HS-5 (cell line): ENCODE measurements at places on chromosomes 1 and 21.

GRCh38 chr1:53869454-53870117, 20.0 kb downstream of the YIPF1 start:
- no peak for DNase-seq

DNA sequence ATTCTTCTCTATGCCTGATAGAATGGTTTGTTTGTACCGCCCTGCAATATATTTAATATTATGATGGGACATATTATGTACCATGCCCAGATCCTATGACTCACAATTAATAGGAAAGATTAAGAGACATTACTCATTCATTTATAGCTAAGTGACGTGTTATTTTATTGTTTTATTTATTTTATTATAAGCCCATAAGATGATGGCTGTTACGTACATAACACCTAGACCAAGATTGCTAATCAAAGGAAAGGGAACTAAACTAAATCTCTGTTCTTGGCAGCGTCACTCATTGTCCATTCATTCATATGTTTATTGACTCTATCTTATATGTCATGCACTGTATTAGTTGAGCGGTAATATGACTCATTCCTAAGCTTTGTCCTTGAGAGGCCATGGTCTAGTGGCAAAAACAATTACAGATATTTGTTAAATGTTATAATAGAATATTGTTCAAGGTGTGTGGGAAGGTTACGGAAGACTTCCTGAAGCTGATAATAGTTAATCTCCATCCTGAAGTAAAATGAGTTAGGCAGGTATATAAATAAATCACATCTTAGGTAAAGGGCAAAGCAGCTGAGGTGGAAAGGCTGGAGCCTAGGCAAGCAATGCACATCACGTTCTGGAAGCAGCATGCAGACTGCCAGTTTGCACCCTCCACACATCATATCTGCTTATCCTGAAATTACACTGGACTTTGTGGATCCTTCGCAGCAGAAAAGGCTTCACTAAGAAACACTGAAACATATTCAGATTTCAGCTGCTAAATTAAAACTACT, 16.6 kb upstream of the CD55 start:
- no peak for DNase-seq

GRCh38 chr1:101532377-101532776, 295.6 kb downstream of the S1PR1 start:
- no peak for DNase-seq

GRCh38 chr1:68800182-68800581, 303.3 kb upstream of the DEPDC1 start:
- DNase-seq: no peak

GRCh38 chr1:183188240-183188639, 2.2 kb downstream of the LAMC2 start:
- DNase-seq: no peak

DNA sequence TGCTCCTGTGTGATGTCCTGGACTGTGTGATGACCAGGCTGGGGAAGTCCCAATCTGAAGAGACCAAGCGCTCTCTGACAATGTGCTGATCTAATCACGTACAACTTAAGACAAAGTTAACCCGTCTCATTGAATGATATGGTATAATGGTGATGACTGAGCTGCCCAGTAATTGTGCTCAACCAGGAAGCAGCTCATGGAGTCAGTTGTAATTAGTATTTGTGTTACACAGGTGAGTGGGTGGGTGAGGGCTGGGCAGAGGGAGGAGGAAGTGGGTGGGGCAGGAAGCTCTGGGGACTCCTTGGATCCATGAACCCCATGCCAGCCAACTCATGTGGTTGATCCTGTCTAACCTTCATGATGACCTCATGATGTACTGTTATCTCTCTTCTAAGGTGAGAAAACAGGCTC, 8.7 kb upstream of the ECE1 start:
- DNase-seq: no peak

GRCh38 chr1:43938892-43939587, 5.4 kb downstream of the ARTN start:
- no peak for DNase-seq

DNA sequence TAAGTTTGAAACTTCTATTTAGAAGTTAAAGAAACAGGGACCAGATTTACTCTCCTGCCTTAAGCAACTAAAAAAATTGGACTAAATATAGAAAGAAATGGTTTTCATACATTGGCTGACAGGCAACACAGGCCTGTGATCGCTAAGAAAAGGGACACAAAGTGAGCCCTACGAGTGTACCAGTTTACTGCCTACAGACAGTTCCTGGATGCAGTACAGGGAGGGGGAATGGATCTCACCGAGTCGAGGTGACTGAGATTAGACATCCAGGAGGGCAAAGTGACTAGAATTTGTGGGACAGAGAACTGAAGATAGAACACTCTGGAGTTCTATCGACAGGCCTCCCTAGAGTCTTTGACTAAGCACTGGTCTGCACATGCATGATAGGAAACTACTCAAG, 16.0 kb downstream of the PHC2 start:
- no peak for DNase-seq

DNA sequence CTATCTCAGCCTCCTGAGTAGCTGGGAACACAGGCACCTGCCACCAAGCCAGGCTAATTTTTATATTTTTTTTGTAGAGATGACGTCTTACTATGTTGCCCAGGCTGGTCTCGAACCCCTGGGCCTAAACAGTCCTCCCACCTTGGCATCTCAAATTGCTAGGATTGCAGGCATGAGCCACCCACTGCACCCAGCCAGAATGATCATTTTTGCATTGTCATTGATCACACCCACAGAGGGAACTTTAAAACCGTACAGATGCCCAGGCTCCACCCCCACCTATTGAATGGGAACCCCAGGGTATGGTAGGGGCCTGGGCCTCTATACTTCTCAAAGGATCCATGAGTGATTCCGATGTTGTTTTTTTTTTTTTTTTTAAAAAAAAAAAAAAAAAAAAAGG, 36.7 kb downstream of the ETNK2 start:
- no peak for DNase-seq

DNA sequence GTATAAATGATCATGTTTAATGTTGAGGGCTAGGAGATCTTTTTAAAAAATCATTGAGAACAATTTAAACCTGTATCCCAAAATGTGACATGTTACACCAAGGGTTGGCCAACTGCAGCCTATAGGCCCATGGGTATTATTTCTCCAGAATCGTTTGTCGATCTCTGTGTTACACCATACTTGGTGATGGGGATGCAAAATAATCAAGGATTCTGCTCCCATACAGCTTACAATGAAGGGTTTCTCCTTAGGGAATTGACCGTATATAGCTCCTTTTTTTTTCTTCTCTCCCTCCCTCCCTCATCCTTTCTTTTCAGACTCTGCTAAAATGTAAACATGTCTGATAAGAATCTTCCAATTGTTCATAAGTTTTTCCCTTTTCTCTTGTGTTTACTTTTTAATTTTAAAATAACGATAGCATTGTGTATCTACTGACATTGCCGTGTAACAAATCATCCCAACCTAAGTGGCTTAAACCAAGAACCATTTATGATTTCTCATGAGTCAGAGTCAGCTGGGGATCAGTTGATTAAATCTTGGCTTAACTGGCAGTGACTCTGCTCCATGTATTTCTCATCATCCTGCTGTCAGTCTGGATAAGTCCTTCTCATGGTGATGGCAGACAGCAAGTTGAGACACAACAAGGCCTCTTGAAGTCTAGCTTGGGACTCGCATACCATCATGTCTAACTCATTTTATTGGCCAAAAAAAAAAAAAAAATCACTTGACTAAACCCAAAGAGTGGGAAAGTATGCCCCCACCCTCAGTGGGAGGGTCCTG, 48.0 kb downstream of the MARK1 start:
- no peak for DNase-seq

DNA sequence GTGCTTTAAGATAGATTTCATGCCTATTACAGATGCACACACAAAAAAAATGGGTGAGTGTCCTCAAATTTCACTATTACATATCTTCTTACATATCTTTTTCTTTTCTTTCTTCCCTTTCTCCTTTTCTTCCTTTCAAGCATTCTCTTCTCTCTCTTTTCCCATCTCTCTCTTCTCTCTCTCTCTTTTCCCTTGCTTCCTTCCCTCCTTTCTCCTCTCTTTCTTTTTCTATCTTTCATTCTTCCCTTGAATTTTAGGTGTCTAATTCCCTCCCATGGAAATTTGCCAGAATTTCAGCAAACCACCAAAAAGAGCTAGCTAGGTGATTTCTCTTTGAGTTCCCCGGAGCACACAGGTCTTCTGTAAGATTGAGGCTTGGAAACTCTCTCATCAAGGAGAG, 395.3 kb upstream of the RUNX1 start:
- DNase-seq: no peak

GRCh38 chr21:45640001-45640887, 3.3 kb upstream of the PCBP3 start:
- DNase-seq: no peak

- no peak for DNase-seq
Observed at GRCh38 chr1:9643351-9644256, 7.9 kb upstream of the PIK3CD start.

- no peak for DNase-seq
Observed at GRCh38 chr1:92583821-92584760, 97.4 kb upstream of the GFI1 start.

- no peak for DNase-seq
Observed at GRCh38 chr1:94919241-94920030, 7.5 kb downstream of the CNN3 start.

DNA sequence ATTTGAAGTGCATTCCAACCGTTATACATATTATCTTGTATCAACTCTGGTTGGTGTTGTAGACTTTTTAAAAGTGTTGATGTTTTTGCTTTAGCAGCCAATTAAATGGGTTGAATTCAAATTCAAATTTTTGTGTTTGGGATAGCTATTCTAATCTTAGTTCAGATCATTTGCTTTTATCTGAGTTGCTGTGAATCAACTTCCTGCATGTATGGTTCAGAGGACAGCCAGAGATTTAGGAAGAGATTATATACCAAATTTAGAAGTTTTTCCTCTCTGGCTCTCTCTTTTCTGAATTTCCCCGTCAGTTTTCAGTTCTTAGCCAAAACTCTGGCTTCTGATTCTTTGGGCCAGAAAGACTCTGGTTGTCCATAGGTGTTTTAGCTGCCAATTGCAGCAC, 415.5 kb downstream of the NUF2 start:
- no peak for DNase-seq

- no peak for DNase-seq
Observed at GRCh38 chr21:46078978-46079351, 18.9 kb upstream of the COL6A2 start.

DNA sequence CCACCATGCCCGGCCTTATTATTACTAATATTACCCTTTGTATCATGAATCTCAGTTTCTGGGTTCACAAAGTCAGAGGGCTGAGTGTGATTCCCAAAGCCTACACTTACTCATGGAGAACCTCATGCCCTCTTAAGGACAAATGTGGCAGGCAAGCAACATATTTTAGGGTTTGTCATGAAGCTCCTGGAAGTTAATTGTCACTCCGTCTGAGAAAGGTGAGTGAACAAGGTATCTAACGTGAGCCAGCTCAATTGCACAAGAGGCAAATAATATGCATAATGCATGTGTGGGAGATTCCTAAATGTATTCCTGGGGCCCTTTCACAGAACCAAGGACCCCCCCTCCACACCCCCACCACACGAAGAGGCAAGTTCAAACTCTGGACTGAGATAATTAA, 10.1 kb upstream of the TIAM1 start:
- peak; percentile 19 for DNase-seq

DNA sequence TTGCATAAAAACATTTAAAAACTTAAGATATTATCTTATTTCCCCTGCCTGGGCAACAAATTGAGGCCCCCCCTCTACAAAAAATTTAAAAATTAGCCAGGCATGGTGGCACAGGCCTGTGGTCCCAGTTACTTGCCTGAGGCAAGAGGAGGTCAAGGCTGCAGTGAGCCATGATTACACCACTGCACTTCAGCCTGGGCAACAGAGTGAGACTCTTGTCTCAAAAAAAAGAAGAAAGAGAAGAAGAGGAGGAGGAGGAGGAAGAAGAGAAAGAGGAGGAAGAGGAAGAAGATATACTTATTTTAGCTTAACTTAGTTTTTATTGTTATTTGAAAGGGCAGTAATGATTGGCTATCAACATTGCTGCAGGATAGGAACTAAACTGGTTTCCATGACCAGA, 73.8 kb upstream of the IPO9 start:
- no peak for DNase-seq
